Stimulated activated CD8-positive, alpha-beta memory T cell treated with anti-CD3 and anti-CD28 coated beads, Interleukin-15, amount 100 ng/mL, for 24 hours (primary cell): ENCODE measurements at places on chromosomes 12 and 14.

- DNase-seq: no peak
Measured at GRCh38 chr12:46661110-46661845, 164.5 kb downstream of the SLC38A4 start.

- DNase-seq: no peak
Measured at GRCh38 chr14:32980902-32981501, 42.3 kb downstream of the NPAS3 start.

- no peak for DNase-seq
Measured at GRCh38 chr14:51302295-51303030, 62.4 kb downstream of the TMX1 start.

DNA sequence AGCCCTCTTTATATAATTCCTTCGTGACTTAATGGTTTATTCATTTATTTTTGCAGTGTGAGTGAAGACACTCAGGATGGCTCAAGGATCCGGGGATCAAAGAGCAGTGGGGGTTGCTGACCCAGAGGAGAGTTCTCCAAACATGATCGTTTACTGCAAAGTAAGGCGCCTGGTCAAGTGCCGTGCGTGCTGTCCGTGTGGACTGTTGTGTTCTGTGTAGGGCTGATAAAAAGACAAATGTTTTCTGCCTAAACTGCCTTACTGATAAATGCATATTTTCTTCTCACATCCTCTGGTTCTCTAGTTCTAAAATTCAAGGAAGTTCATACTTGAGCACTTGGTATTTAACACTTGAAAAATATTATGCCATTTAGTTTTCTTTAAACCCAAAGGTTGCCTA lies 32.5 kb downstream of the RGS6 start:
- no peak for DNase-seq

GRCh38 chr12:7319930-7320329 lies 16.1 kb downstream of the ACSM4 start:
- no peak for DNase-seq

- DNase-seq: no peak
Measured at GRCh38 chr12:66049538-66050282, 80.8 kb downstream of the LLPH start.

- no peak for DNase-seq
Measured at GRCh38 chr14:51901475-51902024, 41.1 kb downstream of the GNG2 start.

GRCh38 chr12:13945641-13946040 lies 35.8 kb downstream of the GRIN2B start:
- DNase-seq: no peak

DNA sequence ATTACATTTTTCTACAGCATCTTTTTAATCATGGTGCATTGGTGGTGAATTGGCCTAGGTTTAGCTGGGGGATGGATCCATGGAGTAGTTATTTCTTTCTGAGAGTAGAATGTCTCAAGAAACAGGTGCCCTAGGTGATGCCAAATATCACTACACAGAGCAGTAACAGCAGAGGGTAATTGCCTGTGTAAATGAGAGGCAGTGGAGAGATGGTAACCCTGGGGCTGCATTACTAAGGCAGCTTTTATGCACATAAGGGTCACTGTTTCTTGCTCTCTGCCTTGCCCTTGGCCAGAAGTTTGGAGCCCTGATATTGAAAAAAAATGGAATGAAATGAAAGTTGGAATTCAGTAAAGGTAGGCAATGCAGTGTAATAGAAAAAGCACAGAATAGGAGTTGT lies 604.0 kb downstream of the NOVA1 start:
- no peak for DNase-seq

DNA sequence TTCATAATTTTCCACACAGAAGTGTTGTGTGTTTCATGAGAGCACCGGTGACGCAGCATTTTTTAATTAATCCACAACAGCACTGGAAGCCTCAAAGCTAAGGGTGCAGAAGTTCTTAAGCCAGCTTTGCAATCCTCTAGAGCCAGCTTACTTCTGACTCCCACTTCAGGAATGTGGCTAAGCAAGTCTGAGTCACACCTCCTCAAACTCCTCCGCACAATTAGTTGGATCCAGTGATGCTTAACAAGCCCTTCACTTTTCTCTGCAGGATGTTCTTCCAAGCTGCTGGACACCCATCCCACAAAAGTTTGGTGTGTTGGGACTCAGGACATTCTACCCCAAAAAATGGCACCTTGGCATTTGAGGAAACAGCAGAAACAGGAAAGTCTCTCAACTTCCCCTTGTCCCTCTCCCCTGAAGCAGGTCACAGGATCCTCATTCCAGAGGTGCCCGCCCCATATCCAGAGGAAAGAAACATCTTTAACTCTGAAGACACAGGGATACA lies 210.0 kb downstream of the PPM1H start:
- no peak for DNase-seq

DNA sequence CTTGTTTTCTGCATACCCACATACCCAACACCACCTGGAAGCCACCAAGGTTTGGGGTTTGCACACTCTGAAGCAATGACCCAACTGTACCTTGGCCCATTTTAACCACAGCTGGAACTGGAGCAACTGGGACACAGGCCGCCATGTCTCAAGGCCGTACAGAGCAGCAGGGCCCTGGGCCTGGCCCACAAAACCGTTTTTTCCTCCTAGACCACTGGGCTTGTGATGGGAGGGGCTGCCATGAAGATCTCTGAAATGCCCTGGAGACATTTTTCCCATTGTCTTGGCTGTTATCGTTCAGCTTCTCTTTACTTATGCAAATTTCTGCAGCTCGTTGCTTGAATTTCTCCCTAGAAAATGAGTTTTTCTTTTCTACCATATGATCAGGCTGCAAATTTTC lies 96.7 kb upstream of the PLEKHA5 start:
- DNase-seq: no peak

- DNase-seq: no peak
Measured at GRCh38 chr14:68636597-68636996, 156.3 kb downstream of the ZFP36L1 start.

- no peak for DNase-seq
Measured at GRCh38 chr12:131330106-131330815, 376.6 kb downstream of the ADGRD1 start.

DNA sequence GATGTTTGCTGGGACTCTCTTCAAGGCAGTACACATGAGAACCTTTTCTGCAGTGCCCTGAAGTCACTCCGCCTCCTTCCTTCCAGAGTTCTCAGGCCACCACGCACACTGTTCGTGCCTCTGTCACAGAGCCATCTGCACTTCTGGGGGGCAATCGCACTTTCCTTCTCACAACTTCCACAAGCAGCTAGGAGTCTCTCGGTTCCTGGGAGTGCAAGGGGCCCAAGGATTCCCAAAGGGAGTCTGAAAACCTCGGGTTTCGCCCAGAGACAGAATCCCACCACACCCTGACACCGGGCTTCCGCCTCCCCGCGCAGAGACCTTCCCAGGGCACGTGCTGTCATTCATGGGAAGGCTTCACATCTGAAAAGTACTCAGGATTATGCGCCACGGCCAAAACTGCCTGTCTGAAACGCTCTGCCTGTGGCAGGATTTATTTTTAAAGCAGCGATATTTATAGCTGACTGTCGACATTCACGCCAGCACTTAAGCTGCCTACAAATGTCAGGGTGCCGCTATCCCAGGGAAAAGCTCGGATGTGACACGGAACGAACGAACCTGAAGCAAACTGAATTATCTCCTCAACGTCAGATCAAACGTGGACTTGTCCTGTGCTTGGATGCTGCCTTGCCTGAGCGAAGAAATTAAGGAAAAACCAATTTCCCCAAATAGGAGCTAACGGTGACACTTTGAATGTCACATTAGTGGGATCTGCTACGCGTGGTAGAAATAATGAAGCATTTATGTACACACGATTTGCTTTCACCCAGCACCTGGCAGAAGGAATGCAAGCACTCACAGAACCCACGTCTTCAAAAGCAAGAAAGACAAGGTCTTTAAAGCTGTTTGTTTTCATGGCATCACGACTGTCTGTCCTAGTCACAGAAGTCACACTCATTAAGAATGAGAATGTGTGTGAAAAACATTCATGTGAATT lies 154.0 kb downstream of the PIWIL1 start:
- no peak for DNase-seq

DNA sequence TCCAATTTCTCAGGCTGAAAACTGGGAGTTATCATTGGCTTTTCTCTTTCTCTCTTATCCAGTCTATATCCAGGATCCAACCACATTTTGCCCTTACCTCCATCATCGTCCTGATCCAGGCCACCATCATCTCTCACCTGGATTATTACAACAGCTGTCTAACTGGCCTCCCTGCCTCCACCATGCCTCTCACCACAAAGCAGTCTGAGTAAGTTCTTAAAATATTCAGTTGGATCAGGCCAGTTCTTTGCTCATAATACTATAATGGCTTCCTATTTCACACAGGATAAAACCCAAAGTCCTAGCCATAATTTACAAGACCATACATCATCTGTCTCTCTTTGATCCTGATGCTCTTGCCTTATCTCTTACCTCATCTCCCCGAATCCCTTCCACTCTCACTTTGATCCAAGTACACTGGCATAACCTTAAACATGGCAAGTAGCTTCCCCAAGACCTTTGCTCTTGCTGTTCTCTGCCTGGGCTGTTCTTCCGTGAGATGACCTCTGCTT lies 133.4 kb upstream of the RAP1B start:
- no peak for DNase-seq

GRCh38 chr12:75337905-75338304 lies 3.4 kb downstream of the GLIPR1L1 start:
- DNase-seq: no peak

GRCh38 chr12:103301642-103302591 lies 193.9 kb downstream of the C12orf42 start:
- no peak for DNase-seq

- no peak for DNase-seq
Measured at GRCh38 chr12:115210533-115211252, 526.7 kb upstream of the TBX3 start.

- DNase-seq: no peak
Measured at GRCh38 chr12:91851741-91852477, 293.7 kb downstream of the BTG1 start.

- DNase-seq: no peak
Measured at GRCh38 chr12:29889737-29890136, 106.0 kb upstream of the TMTC1 start.

GRCh38 chr14:90255871-90256270 lies 482 bp upstream of the PSMC1 start:
- no peak for DNase-seq

GRCh38 chr14:98946940-98947339 lies 325.1 kb downstream of the BCL11B start:
- no peak for DNase-seq

DNA sequence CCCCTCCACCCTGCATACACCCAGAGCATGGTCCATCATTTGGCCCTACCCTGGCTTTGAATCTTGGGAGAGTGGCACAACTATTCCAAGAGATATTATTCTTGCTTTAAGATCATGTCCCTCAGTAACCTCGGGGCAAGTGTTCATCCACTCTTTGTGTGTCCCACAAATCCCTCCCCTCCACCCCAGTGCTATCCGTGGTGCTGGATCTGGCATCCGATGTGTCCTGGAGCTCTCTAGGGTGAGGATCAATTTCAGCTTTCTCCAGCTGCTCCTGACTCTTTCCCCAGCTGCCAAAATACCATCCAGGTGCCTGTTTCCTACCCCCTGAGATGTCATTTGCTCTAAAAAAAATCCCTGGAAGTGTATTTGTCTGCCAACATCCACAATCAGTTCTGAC lies 64.8 kb upstream of the CMKLR1 start:
- DNase-seq: no peak

DNA sequence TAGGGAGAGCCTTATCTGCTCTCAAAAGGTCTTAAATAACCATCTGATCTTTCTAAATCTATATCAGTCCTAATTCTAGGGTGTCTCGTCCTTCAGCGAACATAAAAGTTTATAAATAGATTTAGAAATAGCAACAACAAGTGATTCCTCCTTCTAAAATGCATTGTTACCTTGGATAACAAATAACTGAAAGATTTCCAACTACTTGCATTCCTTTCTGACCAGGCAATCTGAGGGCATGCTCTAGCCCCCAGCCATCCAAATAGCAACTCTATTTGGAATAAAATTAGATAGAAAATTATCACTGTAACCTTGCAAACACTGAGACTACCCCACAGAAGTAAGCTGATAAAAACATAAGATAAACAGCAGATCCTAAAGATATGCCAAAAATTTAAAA lies 21.8 kb upstream of the KRR1 start:
- DNase-seq: no peak

DNA sequence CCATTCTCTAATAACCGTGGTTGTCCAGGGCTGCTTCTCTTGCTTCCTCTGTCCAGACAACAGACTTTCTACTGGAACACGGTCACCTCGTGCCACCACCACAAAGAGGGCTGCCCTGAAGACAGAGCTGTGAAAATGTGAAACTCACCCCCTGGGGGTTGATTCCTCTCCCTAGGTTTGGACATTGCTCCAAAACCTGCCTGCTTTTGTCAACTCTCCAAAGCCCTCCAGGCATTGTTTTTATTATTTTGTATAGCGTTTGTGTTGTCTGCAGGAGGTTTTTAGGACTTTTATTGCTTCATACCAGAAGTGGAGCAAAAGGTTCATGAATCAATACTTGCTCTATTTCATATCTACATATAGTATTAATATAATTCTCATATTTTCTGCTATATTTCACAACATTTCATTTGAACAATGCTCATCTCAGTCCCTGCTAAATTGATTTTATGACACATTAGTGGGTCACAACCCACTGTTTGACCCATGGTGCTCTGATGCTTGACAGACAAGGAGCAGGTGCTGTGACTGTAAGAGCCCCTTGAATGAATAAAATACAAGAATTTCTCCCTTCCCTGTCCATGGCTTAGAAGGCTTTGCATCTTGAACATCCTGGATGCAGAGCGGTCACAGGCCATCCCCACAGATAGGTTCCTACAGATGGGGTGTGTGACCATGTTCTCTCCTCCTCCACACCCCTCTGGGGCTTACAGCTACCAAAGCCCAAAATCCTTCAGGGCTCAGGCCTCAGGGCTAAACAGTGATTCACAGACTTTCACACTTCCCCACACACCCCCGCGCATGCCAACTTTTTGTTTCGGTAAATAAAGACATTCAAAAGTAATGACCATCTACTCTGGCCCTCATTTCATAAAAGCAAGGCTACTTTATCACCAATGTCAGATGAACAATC lies 20.6 kb upstream of the EML1 start:
- no peak for DNase-seq

DNA sequence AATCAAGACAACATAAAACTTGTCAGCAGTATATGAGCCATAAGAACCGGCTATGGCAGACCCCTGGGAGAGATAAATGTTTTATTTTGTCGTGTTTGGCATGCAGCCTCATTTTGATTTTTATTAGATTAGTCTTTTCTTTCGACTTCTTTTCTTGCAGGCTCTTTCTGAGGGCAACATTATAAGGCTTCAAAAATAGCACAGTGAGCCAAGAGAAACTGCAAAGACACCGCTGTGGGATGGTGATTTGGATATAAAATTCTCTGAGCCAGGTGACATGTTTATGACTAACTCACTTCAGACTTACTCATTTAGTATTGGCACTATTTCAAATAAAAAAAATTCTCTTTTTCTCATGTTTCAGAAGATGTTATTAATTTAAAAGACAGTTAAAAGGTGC lies 96.8 kb upstream of the PKP2 start:
- no peak for DNase-seq

- no peak for DNase-seq
Measured at GRCh38 chr12:15534322-15534721, 212.0 kb downstream of the PTPRO start.
